Stimulated activated CD4-positive, alpha-beta T cell treated with anti-CD3 and anti-CD28 coated beads, Interleukin-4, amount 100 ng/mL, for 4 hours (primary cell): ENCODE measurements at places on chromosomes 5 and 9.

GRCh38 chr5:172595596-172596455 lies 45.2 kb upstream of the NEURL1B start:
- DNase-seq, result no peak

DNA sequence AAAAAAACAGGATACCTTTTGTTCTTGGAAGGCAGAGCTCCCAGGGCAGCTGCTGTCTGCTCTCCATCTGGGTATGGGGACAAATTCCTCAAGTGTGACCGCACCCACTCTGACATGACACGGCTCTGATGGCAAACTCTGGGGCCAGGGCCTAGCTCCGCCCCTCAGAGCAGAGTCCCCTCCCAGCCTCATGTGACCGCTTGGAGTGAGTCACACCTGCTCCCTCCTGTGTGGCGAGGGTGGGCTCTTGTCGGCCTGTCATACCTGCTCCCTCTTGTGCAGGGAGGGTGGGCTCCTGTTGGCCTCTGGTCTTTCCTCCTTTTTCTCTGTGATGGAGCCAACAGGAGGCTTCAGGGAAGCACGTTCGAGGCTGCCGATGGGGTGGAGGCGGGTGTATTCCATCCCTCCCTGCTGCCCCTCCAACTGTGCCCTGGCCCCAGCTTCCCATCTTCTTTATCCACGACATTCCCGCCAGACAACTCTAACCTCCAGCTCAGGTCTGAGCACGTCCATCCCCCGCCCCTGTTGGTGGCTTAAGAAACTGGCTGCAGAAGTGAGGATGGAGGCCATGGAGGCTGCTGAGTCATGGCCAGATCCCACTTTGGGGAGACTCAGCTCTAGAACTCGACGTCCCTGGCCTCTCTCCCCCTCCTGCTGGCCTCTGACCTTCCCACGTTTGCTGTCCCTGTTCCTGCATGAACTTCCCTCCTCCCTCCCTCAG lies 65.3 kb downstream of the OLFM1 start:
- DNase-seq, result no peak

- no peak for DNase-seq
Measured at GRCh38 chr9:131889437-131890251, 149.8 kb upstream of the RAPGEF1 start.

- no peak for DNase-seq
Measured at GRCh38 chr5:53360811-53361210, 119.6 kb upstream of the FST start.

- DNase-seq, result no peak
Measured at GRCh38 chr9:86685556-86685955, 261.8 kb downstream of the GAS1 start.

DNA sequence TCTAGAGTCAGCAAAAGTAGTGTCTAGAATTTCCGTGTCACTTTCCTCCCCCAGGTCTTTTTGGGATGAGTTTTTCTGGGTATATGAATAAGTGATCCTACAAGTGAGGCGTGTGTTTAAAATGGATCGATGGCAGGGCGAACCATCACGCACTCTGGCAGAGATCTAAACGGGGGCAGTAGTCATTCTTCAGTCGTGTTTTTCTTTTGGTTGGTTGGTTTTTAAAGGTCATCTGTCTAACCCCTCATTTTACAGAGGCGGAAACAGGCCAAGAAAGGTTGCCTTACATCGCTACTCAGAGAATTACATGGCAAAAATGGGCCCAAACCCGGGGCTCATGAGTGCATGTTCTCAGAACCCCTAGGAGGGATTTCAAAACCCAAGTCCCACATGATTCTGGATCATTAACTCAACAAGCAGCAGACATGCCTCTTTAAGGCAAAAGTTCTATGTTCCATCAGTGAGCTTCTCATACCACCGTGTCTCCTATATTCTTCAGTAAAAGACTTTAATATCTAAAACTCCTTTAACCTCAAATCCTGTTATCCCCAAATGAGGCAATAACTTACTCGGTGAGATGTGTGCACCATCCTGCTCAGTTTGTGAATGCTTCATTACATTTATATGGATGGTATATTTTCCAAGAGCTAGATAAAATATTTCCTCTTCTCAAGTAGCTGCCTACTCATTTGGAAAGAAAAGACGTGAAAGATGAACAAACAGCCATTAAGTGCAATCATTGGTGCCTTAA lies 145.8 kb downstream of the AOPEP start:
- DNase-seq, result no peak

- no peak for DNase-seq
Measured at GRCh38 chr9:116155698-116156039, 2.1 kb downstream of the PAPPA start.

DNA sequence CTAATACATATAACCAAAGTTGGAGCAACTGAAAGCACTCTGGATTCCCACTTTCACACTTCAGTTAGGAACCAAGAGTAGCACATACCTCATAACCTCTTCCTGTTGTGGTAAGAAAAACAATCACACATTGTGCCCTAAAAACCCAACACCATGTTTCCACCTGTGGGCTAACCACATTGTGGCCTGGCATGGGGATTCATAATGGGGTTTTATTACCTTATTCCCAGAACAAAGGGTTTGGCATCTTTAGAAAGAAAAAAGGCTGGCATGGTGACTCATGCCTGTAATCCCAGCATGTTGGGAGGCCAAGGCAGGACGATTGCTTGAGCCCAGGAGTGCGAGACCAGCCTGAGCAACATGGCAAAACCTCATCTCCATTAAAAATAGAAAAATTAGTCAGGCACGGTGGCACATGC lies 60.6 kb downstream of the HSD17B3 start:
- no peak for DNase-seq

GRCh38 chr9:121910491-121911040 lies 182.5 kb downstream of the TTLL11 start:
- no peak for DNase-seq

DNA sequence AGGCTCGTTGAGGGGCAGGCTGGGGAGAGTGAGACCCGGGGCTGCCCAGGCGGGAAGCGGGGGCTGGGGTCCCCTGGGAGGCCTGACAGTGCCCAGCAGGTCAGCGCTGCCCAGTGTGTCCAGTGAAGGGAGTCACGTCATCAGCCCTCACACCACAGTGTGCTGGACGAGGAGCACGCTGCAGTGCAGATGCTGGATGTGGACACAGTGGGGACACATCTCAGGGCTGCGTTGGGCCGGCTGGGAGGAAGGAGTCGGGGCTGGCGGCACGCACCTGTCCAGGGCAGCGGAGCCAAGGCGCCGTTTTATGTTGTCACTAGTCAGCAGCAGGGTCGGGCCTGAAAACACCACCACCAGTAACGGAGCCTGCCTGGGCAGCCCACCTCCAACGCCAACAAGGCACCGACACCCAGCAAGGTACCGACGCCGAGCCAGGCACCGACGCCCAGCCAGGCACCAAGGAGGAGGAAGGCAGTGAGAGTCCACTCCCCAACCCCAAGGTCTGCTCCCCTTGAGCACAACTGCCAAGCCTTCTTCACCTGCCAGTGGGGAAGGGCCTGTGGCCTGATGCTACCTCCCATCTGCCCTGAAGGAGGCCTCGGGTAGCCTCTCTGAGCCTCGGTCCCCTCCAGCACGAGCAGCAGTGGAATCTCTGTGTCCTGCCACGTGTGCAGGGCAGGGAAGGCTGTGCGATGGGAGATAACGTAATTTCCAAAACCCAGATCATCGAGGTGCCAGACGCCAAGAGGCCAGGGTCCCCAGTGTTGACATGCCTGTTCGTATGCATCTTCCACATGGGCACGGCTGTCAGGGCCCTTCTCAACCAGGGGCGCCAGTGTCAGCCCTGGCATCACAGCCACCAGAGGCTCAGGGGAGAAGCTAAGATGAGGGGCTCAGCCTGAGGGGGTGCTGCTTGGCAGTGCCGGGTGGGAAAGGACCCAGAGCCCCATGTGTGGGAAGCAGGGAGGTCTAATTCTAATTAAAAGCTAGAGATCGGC lies 21.9 kb upstream of the NSMF start:
- no peak for DNase-seq

GRCh38 chr9:81150016-81150625 lies 539.2 kb downstream of the TLE1 start:
- no peak for DNase-seq

DNA sequence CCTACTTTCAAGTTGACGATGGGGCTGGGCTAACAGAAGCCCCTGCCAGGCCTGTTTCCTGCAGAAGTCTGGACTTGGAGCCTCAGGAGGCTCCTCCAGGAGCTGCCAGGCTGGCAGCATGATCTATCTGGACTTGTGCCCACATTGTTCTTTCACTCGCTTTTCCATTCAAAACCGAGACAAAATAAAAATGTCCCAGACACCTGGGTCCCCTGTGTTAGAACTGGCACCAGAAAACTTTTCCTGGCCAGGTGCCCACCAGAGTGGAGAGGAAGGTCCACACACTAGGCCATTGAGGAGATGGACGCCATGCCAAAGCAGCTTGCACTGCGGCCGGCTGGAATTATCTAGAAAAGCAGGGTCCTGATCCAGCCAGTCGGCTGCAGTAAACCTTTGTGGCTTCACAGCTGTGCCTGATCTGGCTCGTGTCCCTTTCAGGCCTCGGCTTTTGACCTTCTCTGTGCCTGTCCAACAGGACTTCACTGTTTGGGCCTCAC lies 78.2 kb downstream of the GCNT1 start:
- no peak for DNase-seq

GRCh38 chr5:72234265-72234700 lies 85.8 kb downstream of the MRPS27 start:
- DNase-seq, result no peak

GRCh38 chr5:148864113-148864841 lies 37.9 kb downstream of the ADRB2 start:
- no peak for DNase-seq

DNA sequence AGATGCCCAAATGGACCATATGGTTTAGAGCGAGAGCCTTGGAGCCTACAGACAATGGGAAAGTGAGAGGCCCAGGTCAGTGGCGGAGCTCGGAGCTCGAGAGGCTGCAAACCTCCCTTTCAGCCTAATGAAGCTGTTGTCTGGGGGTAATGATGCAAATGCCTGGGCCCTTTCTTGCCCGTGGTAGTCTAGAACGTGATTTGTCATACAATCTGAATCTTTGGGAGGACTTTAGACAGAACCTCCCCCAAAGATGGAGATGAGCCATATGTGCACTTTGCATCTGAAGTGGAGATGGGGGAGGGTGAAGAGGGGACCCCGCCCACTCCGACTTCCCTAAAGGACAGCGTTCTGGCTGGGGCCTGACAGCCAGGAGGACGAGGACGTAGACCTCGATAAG lies 10.3 kb upstream of the NEUROG1 start:
- DNase-seq, result no peak

DNA sequence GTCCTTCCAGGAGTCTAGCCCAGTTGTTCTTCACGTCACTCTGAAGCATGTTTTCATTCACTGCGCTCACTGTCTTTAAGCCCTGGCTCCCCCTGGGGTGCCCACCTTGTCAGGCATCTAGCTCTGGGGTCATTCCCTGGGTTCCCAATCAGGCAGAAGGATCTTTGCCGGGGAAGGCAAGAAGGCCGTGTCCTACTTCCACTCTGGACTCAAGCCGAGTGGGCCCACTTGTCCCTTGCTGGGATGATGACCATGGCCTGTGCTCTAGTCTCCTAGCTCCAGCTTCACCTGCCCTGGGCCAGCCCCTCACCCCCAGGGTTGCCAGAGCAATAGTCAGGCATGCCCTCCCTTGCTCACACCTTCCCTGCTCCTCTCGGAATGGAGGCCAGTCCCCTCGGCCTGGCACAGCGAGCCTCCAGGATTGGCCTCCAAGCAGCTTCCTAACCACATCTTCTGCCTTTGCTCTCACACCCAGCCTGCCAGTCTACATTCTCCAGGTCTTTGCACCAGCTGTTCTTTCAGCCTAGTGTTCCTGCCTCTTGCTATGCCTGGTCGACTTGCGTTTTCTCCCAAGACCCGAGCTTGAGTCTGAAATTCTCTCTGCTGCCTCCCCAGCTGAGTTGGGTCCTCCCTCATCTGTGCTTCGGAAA lies 32.2 kb upstream of the PSD2 start:
- no peak for DNase-seq

DNA sequence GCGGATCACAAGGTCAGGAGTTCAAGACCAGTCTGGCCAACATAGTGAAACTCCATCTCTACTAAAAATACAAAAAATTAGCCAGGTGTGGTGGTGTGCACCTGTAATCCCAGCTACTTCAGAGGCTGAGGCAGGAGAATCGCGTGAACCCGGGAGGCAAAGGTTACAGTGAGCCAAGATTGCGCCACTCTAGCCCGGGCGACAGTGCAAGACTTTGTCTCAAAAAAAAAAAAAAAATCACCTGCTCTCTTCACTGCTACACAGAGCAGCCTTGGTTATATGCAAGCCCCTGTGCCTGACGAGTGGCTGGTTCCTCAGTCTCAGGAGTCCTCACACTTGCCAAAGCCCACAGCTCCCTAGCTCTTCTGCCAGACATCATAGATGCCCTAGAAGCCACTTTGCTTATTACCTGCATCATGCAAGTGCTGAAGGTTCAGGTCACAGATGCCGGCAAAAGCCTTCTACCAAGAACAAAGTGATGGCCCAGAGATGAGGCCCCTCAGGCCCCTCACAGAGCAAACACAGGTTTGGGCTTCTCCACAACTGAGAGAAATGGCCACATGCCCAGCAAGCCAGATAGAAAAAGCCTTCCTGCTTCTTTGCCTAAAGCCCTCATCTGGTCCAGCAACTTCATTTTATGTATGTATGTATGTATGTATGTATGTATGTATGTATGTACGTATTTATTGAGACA lies 176.4 kb downstream of the AUH start:
- no peak for DNase-seq

- no peak for DNase-seq
Measured at GRCh38 chr9:5560443-5561100, 50.2 kb downstream of the PDCD1LG2 start.

- DNase-seq, result no peak
Measured at GRCh38 chr5:16736158-16736995, 119.6 kb upstream of the RETREG1 start.

DNA sequence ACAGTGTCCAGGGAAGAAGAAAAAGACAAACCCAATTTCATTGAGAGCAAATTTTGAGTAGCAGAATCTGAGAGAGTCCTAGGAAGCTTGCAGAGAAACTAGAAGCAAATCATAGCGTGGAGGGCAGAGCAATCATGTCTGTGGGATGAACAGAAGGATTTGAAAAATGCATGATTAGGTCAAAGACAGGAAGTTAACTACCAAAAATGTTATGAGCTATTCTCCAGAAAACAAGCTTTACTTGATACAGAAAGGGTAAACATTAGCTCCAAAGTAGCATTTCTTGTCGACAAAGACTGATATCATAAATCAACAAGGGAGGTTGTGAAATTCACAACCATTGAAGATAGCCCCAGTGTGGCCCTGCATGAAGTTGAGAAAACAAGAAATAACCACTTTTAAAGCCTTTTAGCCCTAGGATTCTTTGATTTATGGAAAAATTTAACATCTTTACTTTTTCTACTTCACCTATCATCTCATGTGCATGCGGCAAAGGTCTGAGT lies 97.7 kb upstream of the MEGF10 start:
- DNase-seq, result no peak
